EL (cell line): ENCODE measurements at places on chromosomes 7 and 10.

GRCh38 chr10:46092524-46093081, 46.5 kb upstream of the MSMB start:
- DNase-seq: no peak

DNA sequence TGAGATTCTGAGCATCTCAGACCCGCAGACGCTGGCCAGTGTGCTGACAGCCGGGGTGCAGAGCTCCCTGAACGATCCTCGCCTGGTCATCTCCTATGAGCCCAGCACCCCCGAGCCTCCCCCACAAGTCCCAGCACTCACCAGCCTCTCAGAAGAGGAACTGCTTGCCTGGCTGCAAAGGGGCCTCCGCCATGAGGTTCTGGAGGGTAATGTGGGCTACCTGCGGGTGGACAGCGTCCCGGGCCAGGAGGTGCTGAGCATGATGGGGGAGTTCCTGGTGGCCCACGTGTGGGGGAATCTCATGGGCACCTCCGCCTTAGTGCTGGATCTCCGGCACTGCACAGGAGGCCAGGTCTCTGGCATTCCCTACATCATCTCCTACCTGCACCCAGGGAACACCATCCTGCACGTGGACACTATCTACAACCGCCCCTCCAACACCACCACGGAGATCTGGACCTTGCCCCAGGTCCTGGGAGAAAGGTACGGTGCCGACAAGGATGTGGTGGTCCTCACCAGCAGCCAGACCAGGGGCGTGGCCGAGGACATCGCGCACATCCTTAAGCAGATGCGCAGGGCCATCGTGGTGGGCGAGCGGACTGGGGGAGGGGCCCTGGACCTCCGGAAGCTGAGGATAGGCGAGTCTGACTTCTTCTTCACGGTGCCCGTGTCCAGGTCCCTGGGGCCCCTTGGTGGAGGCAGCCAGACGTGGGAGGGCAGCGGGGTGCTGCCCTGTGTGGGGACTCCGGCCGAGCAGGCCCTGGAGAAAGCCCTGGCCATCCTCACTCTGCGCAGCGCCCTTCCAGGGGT, 703 bp downstream of the RBP3 start:
- no peak for DNase-seq

GRCh38 chr10:106493751-106494150, 670.8 kb downstream of the SORCS1 start:
- DNase-seq: no peak

- DNase-seq: peak; percentile 81
Observed at GRCh38 chr10:62268399-62269114, at the start of gene RTKN2. RTKN2 (minus strand) TSS chr10:62268844; CDS start chr10:62268610, 234 bp downstream.

DNA sequence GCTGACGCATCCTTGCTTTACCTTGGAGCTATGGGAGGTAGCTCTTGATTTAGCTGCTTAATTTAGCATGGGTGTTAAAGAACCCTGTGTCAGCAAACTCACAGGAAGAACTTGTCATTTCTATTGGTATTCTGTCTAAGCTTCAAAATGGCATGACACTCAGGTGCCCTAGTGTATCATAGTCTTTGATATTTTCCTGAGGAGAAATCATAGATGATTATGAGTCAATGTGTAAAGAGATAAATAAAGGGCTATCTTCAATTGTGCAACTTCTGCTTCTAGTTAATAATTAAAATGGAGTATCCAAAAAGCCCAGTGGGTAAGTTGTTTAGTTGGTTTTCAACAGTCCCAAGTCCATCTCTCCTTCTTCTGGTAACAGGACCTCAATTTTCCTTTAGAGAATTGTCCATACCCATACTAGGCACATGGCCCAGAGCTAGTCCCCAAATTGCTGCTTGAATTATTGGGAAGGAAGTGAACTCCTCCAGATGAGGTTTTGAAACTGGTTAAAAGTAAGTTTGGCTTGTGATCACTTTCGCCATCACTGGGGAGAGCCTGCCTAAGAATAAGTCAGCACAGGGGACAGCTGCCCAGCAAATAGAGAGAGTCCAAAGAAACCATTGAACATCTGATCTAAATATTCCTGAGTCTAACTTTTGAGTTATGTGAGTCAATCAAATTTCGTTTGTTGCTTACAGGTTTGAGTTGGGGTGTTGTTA, 169.0 kb upstream of the PHYHIPL start:
- DNase-seq: no peak

GRCh38 chr10:46062723-46063428, 16.8 kb upstream of the MSMB start:
- DNase-seq: no peak

GRCh38 chr10:59177836-59178235, 1.4 kb downstream of the PHYHIPL start:
- DNase-seq: no peak

GRCh38 chr10:75042292-75042974, 69.0 kb upstream of the SAMD8 start:
- peak; percentile 11 for DNase-seq

GRCh38 chr10:23344241-23344841, at the start of gene C10orf67:
C10orf67 (minus strand) TSS chr10:23344797; CDS start chr10:23344774, 23 bp downstream.
- peak; percentile 82 for DNase-seq

DNA sequence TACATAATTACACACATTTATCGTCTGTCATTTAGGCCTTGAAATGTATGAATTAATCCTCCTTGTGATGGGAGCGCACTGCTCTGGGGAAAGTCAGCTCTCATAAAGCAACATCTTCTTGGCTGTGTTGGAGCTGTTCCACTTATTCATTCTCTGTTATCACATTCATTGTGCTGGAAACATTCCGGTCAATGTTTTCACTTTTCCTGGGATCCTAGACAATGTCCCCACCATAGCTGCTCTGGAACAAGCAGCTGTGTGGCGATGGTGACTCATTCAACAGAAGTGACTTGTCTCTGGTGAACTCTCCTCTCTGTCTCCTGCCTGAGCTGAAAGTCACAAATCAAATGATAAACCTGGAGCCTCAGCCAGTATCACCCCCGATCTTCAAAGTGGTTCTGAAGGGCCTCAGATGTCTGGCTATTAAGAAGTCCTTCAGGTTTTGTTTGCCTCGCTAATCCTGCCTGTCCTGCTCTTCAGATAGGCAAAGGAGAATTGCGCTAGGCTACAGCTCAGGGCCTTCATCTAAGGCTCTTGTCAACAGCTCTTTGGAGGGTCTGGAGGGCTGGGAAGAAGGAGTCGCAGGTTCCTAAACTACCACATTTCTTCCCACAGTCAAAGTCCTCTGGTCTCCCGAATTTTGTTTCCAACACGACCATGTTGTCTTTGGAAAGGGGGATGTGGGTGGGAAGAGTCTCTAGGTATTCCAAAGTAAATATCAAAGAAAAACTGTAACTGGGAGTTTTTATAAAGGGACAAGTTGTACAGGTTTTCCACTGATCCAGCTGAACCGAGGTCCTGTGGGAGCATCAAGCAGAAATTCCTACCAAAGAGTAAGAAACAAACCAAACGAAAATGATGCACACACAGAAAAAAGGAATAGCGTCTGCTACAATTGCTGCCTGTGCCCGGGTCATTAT, 29.3 kb downstream of the KLF6 start:
- peak; percentile 49 for DNase-seq

- peak; percentile 7 for DNase-seq
Observed at GRCh38 chr7:131369354-131369753, 41.7 kb downstream of the MKLN1 start.

DNA sequence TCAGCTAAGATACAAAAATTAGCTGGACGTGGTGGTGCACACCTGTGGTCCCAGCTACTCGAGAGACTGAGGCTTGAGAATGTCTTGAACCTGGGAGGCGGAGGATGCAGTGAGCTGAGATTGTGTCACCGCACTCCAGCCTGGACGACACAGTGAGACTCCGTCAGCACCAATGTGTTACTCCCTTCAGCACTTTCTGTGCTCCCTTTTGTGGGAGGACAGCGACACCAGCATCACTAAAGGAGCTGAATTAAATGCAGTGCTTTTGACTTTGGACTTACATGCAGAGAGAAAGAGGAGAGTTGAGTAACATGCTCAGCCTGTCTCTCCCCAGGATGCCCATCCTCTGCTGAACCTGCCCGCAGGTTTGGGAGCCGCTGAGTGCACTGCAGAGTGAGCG, 92.2 kb upstream of the RHEB start:
- no peak for DNase-seq

DNA sequence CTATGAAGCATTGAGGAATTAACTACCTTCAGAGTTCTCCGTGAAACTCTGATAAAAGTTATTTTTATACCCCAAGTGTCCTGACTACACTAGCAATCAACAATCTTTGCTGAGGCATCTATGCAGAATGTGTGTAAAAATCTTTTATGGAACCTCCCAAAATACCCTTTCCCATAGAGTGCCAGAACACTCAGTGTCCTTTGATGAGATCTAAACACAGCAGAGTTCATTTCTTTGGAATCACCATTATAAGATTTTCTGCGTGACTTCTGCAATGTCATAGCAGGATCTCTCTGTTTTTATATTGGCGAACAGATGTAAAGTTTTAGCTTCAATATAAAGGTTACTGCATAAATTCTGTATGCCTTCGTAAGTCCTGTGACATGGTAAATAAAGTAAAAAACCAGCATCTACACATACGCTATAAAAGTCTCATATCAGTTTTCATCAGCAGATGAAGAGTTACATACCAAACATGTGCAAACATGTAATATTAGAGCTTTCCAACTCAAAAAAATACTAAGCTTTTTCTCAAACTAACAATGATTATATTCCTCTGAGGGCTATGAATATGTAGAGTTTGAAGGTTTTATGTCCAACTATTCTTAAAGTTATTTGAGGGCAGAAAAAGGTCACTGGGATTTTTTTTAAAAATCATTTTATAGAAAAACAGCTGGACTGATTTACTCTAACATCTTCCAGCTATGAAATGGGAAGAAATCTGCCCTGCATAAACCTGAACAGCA, 67.2 kb downstream of the SKIDA1 start:
- DNase-seq: no peak

DNA sequence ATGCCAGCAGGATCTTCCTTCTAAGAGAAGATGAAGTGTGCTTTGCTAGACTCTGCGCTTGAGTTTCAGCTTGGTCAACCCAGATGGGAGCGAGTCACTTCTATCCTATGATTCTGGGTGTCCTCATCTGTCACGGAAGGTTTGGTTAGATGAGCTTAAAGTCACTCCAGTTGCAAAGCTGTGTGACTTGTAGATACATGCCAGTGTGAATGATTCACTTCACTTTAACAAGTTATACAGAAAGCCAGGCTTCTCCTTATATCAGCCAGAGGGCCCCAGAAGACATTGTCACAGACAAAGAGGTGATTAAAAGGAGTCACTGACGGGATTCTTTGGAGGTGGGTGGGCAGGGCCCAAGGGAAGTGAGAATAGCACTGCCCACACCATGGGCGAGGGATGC, 122.6 kb upstream of the PFKP start:
- no peak for DNase-seq

DNA sequence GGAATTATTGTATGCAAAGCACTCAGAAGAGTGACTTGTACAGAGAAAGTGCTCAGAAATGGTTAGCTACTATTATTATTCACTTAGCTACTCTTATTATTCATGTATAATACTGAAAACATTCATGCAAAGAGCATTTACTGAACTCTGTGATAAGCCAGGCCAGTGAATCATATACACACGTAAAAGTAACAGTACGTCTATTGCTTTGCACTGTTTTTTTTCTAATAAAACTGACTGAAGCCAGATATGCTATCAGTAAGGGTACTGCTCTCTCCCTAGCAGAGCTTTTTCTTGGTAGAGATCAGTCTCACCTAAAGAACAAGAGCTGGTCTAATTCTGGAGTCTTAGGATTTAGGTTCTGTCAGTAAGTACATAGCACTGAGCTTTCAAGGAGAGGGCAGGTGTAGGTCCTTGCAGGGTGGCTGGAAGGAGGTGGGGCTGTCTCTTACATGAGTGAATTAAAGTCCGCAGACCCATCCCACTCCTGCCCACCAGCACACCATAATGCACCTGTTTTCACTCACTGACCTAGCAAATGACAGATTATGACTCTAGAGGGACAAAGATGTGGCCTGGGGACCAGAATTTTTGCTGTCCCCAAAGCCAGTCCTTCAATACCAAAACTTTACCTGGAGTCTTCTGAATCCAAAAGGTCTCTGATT, 145.9 kb downstream of the ARID5B start:
- no peak for DNase-seq

DNA sequence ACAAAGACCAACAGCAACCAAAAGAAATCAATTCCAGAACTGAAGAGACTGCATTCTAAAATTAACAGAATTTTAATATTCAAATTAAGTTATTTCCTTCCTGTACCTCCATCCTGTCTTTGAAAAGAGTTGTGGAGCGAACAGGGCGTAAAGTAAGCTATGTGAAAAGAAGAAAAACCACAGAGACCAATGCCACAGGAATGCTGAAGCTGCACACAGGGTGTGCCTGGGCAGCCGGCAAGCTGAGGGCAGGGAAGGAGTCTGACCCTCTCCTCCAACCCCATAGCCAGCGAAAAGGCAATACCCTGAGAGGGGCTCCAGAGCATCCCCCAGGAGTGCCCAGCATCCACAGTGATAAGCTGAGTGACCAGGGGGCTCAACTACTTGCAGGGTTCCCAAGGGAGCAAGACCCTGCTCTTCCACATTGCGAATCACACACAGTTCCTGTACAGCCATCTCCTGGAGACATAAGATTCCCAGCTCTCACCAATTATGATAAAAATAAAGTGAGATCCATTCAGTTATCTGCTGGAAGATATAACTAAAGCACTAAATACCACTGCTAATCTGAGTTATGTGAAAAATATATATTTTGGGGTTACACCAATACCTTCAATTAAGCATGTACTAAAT, 93.8 kb downstream of the PARD3 start:
- peak; percentile 79 for DNase-seq

- no peak for DNase-seq
Observed at GRCh38 chr10:132139526-132139925, 47.2 kb upstream of the DPYSL4 start.

DNA sequence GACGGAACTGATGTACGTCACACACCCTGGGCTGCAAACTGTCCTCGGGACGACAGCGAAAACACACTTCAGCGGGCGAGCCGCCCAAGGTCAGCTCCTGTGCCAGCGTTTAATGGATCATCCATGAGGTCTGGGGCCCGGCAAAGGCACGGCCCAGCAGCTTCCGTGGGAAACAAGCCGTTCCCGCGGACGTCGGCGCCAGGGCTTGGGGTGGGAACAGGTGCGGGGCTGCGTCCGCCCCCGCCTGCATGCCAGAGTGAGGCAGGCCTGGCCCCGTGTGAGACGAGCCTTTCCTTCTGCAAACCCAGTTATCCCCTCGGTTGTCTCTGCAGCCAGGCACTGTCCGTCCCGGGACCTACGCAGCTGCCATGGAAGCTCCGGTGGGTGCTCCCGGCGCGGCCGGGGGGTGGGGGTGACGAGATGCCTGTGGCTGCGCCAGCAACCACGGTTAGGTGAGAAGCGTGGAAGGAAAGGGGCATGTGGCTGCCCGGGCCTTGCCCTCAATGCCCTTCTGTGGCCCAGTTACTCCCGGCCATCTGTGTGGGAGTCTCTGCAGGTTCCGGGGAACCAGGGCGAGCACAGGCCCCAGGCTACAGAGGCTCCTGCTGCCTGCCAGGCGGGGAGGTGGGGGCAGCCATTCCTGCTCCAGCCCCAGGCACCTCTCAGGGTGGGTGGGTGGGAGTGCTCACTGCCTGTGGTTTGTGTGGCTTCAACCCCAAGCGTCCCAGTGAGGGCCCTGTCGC, 42.2 kb upstream of the PDGFA start:
- no peak for DNase-seq

DNA sequence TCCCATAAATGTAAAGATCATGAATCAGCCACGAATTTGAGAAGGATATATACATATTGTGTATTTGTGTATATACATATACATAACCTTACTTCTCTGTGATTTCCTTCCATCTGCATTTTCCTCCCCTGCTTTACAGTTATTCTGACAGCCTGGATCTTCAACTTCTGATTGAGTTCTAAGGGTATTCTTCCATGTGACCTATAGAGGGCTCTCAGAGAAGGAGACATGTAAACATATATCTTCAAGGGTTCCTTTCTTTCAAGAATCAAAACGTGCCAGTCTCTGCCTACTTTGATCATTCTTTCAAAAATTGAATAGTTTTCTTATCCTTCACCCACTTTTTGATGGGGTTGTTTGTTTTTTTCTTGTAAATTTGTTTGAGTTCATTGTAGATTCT, 453.7 kb upstream of the POT1 start:
- no peak for DNase-seq
